ENCODE measurements at places on chromosomes 12 and 14.

DNA sequence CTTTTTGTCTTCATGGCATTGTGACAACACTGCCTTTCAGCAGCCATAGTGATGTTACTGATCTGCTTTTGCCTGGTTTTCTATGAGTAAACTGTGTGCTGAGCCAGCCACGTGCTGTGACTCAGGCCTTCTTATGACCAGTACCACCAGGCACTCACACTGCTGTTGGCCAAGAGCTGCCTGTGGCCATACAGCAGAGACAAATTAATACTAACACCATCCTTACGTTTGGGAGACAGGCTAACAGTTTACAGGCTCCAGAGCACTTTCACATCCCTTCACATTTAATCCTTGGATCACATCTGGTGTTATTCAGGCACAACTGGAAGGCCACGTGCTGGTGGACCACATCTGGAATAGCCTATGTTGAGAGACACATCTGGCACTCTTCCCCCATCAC lies 377.9 kb downstream of the CCDC91 start:
- no peak for DNase-seq

- DNase-seq: no peak
Measured at GRCh38 chr12:130873825-130874224, 2.0 kb downstream of the RAN start.

GRCh38 chr12:99620159-99620479 lies 27.4 kb upstream of the GARIN6 start:
- no peak for DNase-seq

DNA sequence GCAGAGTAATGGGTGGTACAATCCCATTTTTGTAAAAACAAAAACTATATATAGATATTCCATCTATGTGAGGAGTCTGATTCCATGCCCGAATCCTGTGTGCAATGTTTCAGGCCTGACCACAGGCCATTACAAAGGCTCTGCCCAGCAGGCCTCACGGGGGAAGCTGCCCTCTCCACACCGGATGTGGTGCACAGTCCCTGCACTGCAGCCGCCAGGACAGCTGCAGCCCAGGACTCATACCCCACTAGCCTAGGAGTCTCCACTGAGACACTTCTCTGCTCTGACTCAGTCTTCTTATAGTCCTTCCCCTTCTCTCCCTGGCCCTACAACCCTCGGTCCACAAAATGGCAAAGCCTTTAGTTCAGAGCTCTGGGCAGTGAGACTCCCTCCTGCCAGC lies 190.4 kb downstream of the PPM1H start:
- no peak for DNase-seq

DNA sequence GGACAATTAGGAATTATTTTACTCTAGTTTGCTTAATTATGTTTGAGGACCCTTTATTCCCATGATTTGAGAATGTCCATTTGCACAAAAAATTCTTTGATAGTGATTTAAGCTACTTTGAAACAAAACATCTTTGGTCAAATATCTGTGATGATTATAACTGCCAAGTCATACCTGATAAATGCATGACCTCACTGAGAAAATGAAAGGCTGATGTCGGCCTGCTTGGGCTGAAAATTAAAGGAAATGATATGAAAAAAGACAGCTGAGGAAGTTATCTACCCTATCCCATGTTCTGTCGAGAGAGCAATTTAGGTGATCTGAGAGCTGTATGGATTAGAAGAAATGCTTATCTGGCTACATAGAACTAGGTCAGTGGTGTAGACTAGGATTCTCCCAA lies 43.6 kb downstream of the ATL1 start:
- DNase-seq: no peak

DNA sequence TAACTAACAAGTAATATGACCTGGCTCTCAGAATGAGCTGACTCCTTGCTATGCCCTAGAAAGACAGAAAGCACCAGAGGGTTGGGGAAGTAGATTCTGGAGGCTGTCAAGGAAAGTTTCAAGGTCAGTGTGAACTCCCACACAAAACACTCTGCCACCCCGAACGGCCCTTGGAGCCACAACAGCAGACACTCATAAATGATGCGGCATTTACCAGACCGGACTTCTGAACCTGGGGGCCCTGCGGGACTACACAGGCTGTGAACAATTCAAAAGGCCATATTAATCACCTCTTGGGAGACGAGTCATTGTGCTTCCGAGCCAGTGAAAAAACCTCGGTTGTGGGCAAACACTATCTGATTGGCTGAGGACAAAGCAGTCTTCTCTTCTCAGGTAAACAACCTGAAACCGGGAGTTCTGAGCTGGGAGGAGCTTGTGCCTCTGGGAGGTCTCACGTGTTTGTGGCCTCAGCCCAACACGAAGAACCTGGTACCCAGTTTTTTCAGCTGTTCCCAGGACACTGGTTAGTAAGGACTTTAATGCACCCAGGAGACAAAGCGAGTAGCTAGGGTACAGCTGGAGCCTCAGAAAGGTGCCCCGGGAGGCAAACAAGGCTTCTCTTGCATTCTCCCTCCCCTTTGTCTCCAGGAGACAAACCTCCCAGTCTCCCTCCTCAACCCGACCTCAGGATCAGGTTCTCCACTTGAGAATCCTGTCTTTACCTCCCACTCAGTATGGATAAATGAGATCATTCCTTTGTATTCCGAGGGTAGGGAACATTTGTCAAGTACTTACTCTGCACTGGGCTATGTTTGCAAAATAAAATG lies 35.3 kb downstream of the VWF start:
- DNase-seq: no peak

DNA sequence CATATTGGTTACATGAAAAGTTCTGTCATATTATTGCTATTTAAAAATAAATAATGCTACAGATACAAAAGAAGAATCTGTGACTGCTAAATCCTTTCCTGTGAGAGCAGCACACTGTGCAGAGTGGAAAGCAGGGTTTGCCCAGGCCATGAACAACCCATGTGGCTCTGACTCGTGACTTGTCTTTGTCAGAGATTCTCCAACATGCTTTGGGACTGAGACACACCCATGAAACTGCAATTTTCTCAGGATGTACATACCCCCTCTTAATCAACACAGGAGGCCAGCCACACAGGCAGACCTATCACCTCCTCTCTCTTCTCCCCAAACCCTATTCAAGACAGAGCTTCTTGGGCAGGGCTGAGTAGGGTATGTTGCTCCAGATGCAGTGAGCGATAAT lies 96.8 kb upstream of the NTF3 start:
- DNase-seq: no peak

- no peak for DNase-seq
Measured at GRCh38 chr12:14846042-14846587, 2.8 kb upstream of the ART4 start.

- no peak for DNase-seq
Measured at GRCh38 chr12:42104784-42105183, 39.9 kb downstream of the GXYLT1 start.

DNA sequence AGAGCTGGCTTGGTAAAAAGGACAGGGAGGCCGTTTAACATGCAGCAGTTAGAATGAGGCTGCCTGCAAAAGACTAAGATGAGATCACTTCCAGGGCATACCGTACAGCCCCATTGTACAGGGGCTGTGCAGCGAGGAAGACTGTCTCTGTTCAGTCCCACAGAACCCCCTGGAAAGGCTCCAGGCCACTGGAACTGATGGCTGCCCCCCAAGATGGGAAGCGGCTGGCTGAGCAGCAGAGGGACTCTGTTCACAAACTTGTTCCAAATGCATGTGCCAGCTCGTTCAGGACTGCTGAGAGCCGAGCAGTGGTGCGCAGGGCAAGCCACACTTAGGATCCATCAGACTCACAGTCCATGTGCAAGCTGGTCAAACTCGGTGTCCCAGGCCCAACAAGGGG lies 82.9 kb downstream of the CHGA start:
- DNase-seq: no peak

DNA sequence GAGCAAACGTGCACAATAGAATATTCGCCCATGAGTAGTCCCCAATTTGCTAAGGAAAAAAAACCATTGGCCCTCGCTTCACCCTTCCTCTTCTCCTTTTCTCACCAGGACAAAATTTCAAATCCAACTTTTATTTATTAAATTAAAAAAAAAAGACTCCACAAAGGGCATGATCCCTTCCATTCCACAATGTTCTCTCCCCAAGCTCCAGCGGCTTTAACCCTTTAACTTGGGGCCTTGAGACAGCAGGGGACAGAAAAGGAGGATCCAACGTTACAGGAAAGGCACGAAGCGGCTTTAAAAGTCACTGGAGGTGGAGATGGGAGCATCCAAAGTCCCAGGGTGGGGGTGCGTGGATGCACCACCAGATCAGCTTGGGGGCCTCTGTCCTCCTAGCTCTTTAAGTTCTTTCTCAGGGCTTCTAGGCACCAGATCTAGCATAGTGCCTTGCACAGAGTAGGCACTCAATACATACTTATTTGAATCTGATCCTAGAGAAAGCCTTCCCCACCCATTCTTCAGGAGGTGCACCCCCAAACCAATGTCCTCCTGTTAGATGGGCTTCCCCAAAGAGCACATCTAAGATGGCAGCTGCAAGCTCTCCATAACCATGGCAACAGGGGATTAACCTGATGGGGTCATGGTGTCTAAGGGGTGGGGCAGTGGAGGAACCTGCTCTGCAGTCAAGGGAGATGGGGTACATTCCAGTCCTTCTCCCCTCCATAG lies 5.2 kb upstream of the AAAS start:
- no peak for DNase-seq

- DNase-seq: no peak
Measured at GRCh38 chr12:49909826-49910225, 6.1 kb upstream of the FAIM2 start.

GRCh38 chr14:92692822-92693226 lies 55.6 kb downstream of the LGMN start:
- DNase-seq: no peak

DNA sequence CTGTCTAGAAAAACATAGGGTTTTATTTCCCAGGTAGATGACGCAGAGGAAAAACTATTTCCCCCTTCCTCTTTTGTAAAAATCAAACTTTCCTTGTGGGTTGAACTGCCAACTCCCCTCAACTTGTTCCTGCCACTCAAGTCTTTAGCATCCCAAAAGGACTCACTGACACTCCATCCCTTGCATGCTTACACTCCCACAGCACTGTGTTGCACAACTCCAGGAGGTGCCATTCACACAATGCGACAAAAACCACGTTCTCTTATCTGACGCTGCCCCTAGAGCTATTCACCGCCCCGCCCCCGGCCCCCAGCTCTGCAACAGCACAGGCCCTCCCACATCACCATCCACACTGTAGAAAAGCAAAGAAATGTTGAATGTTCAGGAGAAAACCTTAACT lies 16.9 kb upstream of the STON2 start:
- DNase-seq: no peak

GRCh38 chr12:85310456-85311076 lies 30.5 kb downstream of the ALX1 start:
- no peak for DNase-seq

DNA sequence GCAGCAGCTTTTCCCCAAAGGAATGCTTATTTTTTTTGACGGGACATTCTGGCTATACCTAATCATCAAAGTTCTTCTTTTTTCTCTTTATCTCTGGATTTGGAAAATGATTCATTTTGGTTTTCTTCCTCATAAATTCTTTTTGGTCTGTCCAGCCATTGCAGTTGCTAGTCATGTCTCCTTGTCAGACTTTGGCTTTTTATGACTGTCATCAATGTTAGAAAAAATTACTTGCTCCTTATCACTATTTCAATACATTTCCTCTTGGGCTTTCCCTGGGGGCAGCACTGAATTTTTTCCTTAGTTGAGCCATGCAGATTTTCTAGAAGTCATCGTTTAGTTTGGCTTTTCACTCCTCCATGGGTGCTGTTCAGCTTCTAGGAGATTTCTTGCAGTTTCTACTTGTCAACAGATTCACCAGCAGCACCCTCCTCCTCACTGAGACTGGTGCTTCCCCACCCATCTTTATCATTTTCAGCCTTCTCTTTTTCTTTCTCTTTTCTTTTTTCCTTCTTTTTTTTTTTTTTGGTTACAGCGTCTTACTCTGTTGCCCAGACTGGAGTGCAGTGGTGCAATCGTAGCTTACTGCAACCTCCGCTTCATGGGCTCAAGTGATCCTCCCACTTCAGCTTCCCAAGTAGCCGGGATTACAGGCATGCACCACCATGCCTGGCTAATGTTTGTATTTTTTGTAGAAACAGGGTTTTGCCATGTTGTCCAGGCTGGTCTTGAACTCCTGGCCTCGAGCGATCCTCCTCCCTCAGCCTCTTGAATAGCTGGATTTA lies 5.2 kb downstream of the ADIPOR2 start:
- no peak for DNase-seq

GRCh38 chr14:23568600-23569331 lies 1.2 kb upstream of the AP1G2 start:
- DNase-seq: no peak

- no peak for DNase-seq
Measured at GRCh38 chr12:92259291-92259690, 113.6 kb upstream of the BTG1 start.

GRCh38 chr14:79855789-79856188 lies 355.5 kb downstream of the DIO2 start:
- DNase-seq: peak; percentile 2

DNA sequence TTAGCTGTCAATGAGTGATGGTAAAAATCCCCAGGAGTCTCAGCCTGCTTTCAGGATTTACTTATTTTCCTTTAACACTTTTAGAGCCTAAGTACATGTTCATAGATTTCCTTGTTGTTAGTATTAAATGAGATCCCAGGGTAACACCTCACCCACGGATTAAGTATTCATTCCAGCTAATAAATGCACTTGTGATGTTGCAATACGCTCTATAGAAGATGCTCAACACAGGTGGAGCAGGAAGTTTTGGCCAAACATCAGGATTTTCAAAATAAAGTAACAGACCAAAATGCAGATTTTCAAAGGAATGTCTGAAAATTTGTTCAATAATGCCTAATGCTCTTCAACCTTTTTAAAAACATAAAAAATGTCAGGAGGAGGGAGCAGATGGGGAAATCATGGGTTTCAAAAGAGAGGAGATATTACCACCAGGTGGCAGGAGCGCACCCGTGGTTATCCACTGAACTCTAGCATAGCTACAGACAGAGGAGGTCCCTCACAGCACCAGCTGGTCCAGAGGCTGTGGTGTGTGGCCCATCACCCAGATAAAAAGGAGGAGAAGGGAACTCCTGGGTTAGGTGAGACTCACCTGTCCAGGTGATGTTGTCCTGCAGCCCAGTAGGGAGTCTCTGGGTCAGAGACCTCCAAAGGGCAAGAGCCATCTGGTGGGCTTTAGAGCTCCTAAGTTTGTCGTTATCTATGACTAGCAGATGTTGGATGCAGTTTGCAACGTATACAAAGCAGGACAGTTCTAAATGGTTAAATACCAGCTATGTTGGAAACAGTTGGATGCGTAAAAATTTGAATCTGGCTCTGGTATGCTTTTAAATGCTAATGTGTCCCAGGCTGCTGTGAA lies 1158.4 kb upstream of the TMEM132C start:
- DNase-seq: peak; percentile 12

GRCh38 chr12:48025281-48025680 lies 21.0 kb upstream of the COL2A1 start:
- no peak for DNase-seq

- no peak for DNase-seq
Measured at GRCh38 chr12:52168019-52168717, 23.6 kb downstream of the KRT80 start.

GRCh38 chr12:51837286-51837685 lies 11.2 kb downstream of the FIGNL2 start:
- no peak for DNase-seq

GRCh38 chr12:27780612-27781408 lies 774 bp upstream of the MANSC4 start:
- no peak for DNase-seq

GRCh38 chr12:109885616-109886015 lies 5.3 kb upstream of the GLTP start:
- DNase-seq: no peak
